ENCODE measurements at places on chromosomes 12 and 14. TPM values are rescaled to one million over a fixed set of nuclear protein-coding genes. Genes with fewer than 3 reads are reported as not detected.

PLEKHG7 gene
- 1.3 TPM for total RNA-seq

ABCC9 gene
- 12.1 TPM for total RNA-seq

BICDL1 gene
- total RNA-seq = 21.0 TPM

NEUROD4 gene
- not detected for total RNA-seq

RTRAF gene
- total RNA-seq = 116 TPM

GRIN2B gene
- total RNA-seq = not detected

TAS2R46 gene
- 2.2 TPM for total RNA-seq

CPNE8 gene
- 20.2 TPM for total RNA-seq

- H3K36me3 ChIP-seq = no peaks in the 10 kb centered on the region
- H3K4me3 ChIP-seq = no peak overlapping the region
Measured at GRCh38 chr12:92290350-92290695, 144.7 kb upstream of the BTG1 start.

- H3K4me3 ChIP-seq = no peak overlapping the region
- no peaks in the 10 kb centered on the region for H3K27me3 ChIP-seq
- peaks cover 24% of the 10 kb centered on the region for H3K4me1 ChIP-seq
- DNase-seq = no peak
Measured at GRCh38 chr12:56996793-56997545, 9.4 kb downstream of the ZBTB39 start.

GRCh38 chr14:54174457-54174856, 217.8 kb upstream of the BMP4 start:
- no peak overlapping the region for H3K27ac ChIP-seq
- no peak overlapping the region for H3K4me3 ChIP-seq
- DNase-seq = no peak
- no peaks in the 10 kb centered on the region for H3K36me3 ChIP-seq

DNA sequence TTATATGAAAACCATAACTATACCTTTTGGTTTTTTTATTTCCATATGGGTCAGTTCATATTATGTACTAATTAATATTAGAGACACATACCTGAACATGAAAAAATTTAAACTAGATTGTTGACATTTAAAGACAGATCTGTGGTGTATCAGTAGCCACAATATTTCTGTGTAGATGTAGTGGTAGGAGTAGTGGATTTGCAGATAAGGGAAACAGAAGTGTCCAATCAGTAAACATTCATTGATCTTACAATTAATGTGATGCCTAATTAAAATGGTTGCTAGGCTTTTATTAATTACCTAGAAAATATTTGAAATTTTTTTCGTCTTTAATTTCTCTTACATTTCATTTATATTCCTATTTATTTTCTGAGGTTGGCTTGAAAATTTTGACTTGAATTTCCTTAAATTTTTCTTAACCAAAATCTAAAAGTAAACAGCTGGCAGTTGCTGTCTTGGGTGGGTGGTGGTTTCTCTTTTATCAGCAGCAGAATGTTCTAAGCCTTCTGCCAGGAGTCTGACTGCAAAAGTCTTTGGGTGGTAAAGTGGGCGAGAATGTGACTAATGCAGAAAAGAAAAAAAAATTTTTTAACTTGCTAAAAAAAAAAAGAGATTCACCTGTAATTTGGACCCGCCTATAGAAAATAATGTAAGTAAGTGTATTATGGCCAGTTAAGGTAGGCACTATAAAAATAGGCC, 2.4 kb downstream of the FGFR1OP2 start:
- peak overlapping the region; percentile 54 for H3K27ac ChIP-seq
- no peaks in the 10 kb centered on the region for H3K36me3 ChIP-seq
- H3K27me3 ChIP-seq = no peaks in the 10 kb centered on the region
- no peak overlapping the region for H3K4me3 ChIP-seq

GRCh38 chr12:56709759-56710376, 15.2 kb downstream of the NACA start:
- no peak overlapping the region for H3K4me3 ChIP-seq
- DNase-seq = no peak
- no peak overlapping the region for H3K27ac ChIP-seq
- H3K27me3 ChIP-seq = no peaks in the 10 kb centered on the region
- peaks cover 37% of the 10 kb centered on the region for H3K36me3 ChIP-seq

GRCh38 chr12:75457191-75457590, 23.4 kb upstream of the GLIPR1 start:
- no peak overlapping the region for H3K27ac ChIP-seq
- H3K4me1 ChIP-seq = no peaks in the 10 kb centered on the region
- H3K4me3 ChIP-seq = no peak overlapping the region
- DNase-seq = no peak
- no peaks in the 10 kb centered on the region for H3K36me3 ChIP-seq

DNA sequence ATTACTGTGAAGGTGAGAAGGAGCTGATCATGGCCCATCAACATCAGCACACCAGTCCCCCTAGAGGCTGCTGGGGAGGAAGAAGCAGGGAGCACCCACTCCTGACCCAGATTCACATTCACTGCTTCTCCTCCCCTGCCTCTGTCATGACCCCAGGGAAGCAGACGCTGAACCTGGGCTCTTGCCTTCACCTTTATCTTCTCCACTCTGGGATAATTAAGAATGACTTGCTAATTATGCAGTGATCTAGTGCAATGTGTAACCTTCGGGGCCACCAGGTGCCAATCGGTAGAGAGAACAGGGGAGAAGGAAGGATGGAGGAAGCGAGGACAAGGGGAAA, 44.4 kb upstream of the IQSEC3 start:
- no peaks in the 10 kb centered on the region for H3K4me1 ChIP-seq
- no peaks in the 10 kb centered on the region for H3K27me3 ChIP-seq
- H3K36me3 ChIP-seq = peaks cover 30% of the 10 kb centered on the region
- no peak overlapping the region for H3K4me3 ChIP-seq
- H3K27ac ChIP-seq = no peak overlapping the region

GRCh38 chr12:94779485-94779884, 129.1 kb upstream of the TMCC3 start:
- H3K4me3 ChIP-seq = no peak overlapping the region
- H3K27me3 ChIP-seq = no peaks in the 10 kb centered on the region
- no peak for DNase-seq
- no peaks in the 10 kb centered on the region for H3K36me3 ChIP-seq
- no peaks in the 10 kb centered on the region for H3K4me1 ChIP-seq
- no peak overlapping the region for H3K27ac ChIP-seq

DNA sequence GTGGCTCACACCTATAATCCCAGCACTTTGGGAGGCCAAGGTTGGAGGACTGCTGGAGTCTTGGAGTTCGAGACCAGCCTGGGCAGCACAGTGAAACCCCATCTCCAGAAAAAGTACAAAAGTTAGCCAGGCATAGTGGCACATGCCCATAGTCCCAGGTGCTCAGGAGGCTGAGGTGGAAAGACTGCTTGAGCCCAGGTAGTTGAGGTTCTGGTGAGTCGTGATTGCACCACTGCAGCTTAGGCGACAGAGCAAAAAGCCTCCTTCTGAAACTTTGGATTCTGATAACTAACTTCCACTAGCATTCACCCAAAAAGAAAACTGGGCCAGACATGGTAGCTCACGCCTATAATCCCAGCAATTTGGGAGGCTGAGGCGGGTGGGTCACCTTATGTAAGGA, 6.6 kb downstream of the BTBD7 start:
- H3K27me3 ChIP-seq = no peaks in the 10 kb centered on the region
- H3K4me3 ChIP-seq = no peak overlapping the region
- peaks cover 31% of the 10 kb centered on the region for H3K4me1 ChIP-seq
- H3K27ac ChIP-seq = no peak overlapping the region
- no peak for DNase-seq

- DNase-seq = no peak
- no peak overlapping the region for H3K4me3 ChIP-seq
- H3K36me3 ChIP-seq = no peaks in the 10 kb centered on the region
- H3K27me3 ChIP-seq = no peaks in the 10 kb centered on the region
- H3K4me1 ChIP-seq = no peaks in the 10 kb centered on the region
Measured at GRCh38 chr12:117897372-117898161, 71.2 kb downstream of the KSR2 start.

GRCh38 chr12:15721316-15722115, 67.7 kb downstream of the EPS8 start:
- H3K4me1 ChIP-seq = peaks cover 16% of the 10 kb centered on the region
- no peaks in the 10 kb centered on the region for H3K36me3 ChIP-seq
- H3K27ac ChIP-seq = no peak overlapping the region
- DNase-seq = no peak
- no peak overlapping the region for H3K4me3 ChIP-seq
